Activated CD4-positive, alpha-beta memory T cell treated with anti-CD3 and anti-CD28 coated beads, Interleukin-2, amount 10 ng/mL, durations not matched to agents 7 days and 5 days (primary cell): ENCODE measurements at places on chromosomes 2 and 18.

- no peak for DNase-seq
Observed at GRCh38 chr18:52060607-52061304, 279.2 kb upstream of the DCC start.

- no peak for DNase-seq
Observed at GRCh38 chr2:133360882-133361281, 207.4 kb downstream of the NCKAP5 start.

DNA sequence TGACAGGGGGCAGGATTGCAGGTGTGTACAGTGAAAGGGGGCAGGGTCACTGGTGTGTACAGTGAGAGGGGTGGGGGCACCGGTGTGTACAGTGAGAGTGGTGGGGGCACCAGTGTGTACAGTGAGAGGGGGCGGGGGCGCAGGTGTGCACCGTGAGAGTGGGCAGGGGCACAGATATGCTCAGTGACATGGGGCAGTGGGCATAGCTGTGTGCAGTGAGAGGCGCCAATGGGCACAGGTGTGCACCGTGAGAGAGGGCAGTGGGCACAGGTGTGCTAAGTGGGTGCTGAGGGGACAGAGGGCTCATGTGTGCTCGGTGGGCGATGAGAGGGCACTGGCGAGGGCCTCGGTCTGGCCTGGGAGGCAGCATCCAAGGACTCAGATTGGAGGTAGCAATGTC, 63.0 kb downstream of the GREB1 start:
- no peak for DNase-seq

GRCh38 chr18:48732767-48733424, 194.1 kb downstream of the CTIF start:
- DNase-seq, result no peak

DNA sequence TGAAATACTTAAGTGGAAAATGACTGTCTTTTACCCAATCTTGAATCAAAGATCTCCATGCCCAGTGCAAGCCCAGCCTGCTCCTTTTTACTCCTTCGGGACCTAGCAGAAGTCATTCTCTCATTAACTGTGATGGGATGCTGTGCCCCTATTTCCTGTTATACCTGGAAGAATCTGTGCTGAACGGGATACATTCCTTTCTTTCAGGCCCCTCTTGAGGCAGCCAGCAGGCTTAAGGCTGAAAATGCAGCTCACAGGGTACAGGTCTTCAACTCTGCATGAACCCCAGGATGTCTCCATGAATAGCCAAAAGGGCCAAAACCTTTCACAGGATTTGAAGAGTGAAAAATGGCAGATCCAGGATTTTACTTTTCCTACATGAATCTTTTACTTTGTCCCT, 784.8 kb upstream of the KLHL29 start:
- no peak for DNase-seq

GRCh38 chr2:46120792-46121555, 176.2 kb upstream of the EPAS1 start:
- no peak for DNase-seq

- DNase-seq, result no peak
Observed at GRCh38 chr2:101842471-101842870, 145.0 kb downstream of the MAP4K4 start.

DNA sequence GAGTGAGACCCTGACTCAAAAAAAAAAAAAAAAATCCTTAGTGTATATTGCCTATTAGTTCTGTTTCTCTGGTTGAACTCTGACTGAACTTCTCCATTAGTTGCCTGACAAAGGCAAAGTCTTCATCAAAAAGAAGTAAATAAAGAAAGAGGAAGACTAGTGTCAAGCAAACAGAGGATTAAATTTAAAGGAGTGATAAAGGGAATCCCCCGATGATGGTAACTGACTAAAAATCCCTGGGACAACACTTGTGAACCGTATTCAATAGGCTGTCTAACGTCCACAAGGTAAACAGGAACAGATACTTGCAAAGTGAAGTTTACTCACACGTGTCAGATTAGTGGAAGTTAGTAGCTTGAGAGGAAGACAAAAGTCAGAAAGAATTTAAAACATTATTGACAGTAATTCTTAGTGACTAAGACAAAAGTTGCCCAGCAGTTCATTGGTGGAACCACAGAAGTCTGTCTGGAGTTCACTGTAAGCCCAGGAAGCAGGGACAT, 26.2 kb upstream of the SPOPL start:
- DNase-seq, result no peak

GRCh38 chr2:95374451-95374920, 28.0 kb upstream of the FAHD2A start:
- DNase-seq, result no peak

DNA sequence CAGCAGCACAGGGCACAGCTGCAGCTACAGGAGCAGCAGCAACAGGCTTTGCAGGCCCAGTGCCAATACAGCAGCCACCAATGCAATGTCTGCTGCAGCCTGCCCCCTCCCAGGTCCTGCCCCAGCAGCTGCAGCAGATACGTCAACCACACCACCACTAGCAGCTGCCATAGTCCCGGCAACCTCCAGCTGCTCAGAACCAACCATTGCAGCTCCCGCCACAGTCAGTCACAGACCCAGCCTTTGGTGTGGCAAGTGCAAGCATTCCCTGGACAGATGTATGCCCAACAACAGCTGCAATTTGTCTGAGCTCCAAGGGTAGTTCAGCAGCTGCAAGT, 53.3 kb upstream of the TUBA3E start:
- DNase-seq, result no peak

- DNase-seq, result no peak
Observed at GRCh38 chr18:41128545-41128944, 826.5 kb upstream of the PIK3C3 start.

DNA sequence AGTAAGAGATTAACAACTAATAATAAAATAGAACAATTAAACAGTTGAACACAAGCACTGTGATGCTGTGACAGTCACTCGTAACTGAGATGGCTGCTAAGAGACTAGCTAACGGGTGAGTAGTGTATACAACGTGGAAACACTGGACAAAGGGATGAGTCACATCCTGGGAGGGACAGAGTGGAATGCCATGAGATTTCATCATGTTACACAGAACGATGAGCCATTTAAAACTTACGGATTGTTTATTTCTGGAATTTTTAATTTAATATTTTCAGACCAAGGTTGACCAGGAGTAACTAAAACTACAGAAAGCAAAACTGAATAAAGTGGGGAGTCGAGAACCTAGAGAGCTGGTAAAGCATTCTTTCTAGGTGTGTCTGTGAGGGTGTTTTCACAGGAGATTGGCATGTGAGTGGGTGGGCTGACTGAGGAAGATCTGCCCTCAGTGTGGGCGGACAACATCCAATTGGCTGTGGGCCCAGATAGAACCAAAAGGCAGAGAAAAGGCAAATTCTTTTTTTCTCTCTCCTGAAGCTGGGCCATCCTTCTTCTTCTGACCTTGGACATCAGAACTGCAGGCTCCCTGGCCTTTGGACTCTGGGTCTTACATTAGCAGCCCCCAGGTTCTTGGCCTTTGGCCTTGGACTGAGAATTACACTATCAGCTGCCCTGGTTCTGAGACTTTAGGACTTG, 14.6 kb downstream of the TMSB10 start:
- DNase-seq, result no peak

- no peak for DNase-seq
Observed at GRCh38 chr2:47129191-47129706, 25.9 kb downstream of the STPG4 start.

- peak; percentile 31 for DNase-seq
Observed at GRCh38 chr2:10079870-10080535, at the start of gene CYS1. TSS of gene CYS1 (minus strand) at chr2:10080411. CDS start at chr2:10080223, 188 bp downstream.
